ENCODE measurements at places on chromosomes 2 and 18.

GRCh38 chr2:143759455-143759854 is 630.2 kb downstream of the ARHGAP15 start:
- no peak for DNase-seq

- no peak for DNase-seq
Measured at GRCh38 chr18:24570716-24571115, 110.3 kb downstream of the HRH4 start.

DNA sequence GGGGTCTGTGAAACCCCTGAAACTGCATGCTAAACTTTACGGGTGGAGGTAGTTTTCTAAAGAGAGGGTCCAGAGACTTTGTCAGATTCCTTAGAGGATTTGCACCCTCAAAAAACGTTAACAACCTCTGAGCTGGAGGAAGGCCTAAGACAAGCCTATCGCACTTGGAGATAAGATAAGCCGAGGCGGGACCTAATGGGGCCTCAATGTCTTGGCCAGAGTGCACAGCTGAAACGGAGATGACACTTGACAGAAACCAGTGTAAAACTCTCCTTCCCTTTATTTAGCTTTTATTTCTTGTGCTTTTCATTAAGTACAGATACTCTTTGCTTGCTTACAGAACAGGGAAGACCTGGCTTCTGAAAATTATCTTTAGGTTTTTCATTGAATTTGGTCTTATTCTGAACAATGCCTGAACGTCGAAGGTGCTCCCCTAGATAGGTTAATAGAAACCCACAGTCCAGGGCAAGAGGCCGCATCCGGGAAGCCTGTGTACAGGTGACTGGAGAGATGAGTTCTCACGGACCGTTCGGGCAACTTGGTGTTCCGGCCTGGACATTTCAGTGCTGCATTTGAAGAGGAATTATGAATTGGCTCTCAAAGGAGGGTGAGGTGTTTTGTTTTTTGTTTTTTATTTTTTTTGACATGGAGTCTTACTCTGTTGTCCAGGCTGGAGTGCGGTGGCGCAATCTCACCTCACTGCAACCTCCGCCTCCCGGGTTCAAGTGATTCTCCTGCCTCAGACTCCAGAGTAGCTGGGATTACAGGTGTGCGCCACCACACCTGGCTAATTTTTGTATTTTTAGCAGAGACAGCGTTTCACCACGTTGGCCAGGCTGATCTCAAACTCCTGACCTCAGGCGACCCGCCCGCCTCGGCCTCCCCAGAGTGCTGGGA is 49.7 kb downstream of the SH3BP4 start:
- DNase-seq, result no peak

GRCh38 chr18:69401226-69401971 is 711 bp downstream of the DOK6 start:
- DNase-seq, result no peak

- DNase-seq, result no peak
Measured at GRCh38 chr18:55448420-55448819, 139.6 kb downstream of the TCF4 start.

- no peak for DNase-seq
Measured at GRCh38 chr2:44388877-44389276, 27.1 kb downstream of the CAMKMT start.

DNA sequence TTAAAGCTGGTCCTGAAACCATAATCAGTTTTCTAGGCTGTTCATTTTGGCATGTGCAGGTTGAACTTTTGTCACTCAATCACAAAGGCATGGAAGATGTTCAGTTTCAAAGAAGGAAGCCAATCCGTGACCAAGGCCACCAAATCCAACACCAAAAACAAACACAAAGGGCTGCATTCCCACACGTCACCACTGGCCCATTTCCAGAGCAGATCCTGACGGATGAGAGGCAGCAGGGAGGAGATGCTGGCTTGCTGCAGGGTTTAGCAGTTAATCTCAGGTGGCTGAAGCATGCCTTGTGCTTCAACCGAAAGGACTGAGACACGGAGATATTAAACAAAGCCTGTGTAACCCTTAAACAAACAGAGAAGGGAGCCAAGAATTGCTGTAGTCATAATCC is 191.9 kb upstream of the CTAGE1 start:
- no peak for DNase-seq

DNA sequence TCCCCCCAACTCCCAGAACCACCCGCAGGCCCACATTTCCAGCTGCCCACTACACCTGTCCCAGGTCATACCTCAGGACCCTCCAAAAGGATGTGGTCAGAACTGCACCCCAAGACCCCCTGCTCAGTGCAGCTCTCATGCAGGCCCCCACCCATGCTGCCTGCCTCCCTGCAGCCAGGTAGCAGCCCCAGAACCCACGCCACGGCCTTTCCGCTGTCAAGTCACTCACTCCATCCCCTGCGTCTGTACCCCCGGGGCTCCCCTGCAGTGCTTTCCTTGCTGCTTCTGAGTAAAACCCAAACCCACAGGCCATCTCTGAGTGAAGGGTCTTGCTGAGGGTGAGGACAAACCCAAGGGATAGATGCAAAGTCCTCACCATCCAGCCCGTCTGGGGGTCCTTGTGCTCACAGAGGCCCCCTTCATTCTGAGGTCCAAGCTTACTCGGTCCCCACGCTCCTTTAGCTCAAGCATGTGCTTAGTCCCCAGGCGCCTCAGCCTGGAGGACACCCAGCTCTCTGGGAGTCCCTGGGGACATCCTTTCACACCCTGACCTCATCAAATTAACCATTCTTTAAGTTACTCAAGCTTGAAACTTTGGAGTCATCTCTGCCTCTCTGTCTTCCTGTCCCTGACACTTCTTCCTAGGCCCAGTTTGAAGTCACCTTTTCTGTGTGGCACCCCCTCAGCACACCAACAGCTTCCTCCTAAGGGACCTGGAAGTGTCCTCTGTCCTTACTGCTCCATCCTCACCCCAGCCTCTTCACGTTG is 130.1 kb downstream of the SMAD7 start:
- no peak for DNase-seq

- no peak for DNase-seq
Measured at GRCh38 chr2:175855794-175856453, 146.1 kb downstream of the LNPK start.

DNA sequence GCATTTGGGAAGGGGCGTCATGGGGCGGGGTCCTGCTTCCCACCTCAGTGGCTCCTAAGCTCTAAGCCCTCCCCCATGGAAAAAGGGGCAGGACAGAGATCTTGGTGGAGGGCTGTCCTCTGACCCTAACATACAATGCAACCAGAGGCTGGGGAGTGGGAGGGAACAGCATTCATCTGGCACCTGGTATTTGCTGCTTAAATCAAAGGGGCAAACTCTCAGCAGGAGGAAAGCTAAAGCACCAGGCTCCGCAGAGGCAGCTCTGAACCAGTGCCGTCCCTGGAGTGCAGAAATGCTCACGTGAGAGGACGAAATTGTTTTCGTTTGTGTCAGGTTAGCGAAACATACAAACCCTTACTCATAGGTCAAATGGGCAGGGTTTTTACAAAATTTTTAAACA is 92.7 kb upstream of the PXDN start:
- DNase-seq, result no peak

- DNase-seq, result no peak
Measured at GRCh38 chr18:3875376-3875775, 425.4 kb downstream of the TGIF1 start.

GRCh38 chr18:63164396-63164795 is 155.2 kb downstream of the BCL2 start:
- DNase-seq, result no peak

DNA sequence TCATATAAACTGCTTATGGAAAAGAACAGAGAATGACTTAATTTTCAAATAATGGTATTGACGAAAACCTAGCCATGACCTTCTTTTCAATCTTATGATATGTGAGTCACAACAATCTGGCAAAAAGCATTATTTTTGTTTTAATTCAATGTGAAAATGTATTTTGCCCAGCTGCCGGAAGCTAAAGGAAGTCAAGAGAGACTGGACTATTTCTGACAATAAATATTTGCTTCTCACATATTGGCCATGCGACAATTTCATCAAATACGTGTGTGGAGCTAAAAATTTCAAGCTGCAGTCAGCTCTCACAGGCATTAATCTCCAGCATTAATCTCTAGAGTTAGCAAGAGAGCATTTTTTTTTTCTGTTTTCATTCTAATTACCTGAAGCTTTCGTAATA is 881.0 kb downstream of the CPS1 start:
- no peak for DNase-seq

DNA sequence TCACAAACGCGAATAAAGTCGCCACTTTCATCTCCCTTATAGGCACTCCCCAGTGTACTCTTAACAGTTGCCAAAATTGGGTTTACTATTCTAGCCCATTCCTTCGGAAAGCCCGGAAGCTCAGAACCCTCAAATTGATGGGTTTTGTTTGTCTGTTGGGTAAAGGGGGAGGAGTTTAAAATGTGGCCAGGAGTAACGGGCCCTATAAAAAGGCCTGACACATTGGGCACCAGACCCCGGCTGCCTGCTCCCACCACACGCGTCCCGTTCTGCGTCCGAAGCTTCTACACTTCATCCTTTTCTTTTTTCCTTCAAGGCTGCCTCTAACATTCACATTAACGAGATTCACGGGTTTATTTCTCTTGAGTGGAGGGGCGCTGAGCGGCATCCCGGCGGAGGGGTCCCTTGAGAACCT is 837 bp downstream of the NHEJ1 start:
- DNase-seq, result no peak

- DNase-seq, result no peak
Measured at GRCh38 chr2:78147466-78147865, 625.3 kb upstream of the LRRTM4 start.

DNA sequence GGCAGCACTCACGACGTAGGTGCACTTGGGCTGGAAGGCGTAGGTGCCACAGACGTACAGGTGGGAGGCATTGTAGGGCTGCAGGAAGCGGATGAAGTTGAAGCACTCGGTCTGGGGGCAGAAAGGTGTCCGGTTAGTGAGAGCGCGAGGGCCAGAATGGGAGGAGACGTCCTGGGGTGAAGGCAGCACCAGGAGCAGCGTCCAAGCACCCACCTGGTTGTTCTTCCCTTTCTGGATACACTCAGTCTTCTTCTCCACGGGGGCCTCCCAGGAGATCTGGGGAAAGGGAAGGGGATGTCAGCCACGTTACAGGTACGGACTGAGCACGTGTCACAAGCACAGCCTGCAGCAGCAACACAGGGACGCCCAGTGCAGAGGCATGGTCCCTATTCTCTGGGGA is 4.2 kb downstream of the SEMA4C start:
- no peak for DNase-seq

GRCh38 chr2:219902891-219903552 is 275.6 kb downstream of the SLC4A3 start:
- no peak for DNase-seq

GRCh38 chr2:180978903-180979748 is 1.3 kb upstream of the UBE2E3 start:
- no peak for DNase-seq

GRCh38 chr18:9562584-9562983 is 51.8 kb downstream of the PPP4R1 start:
- DNase-seq, result no peak

DNA sequence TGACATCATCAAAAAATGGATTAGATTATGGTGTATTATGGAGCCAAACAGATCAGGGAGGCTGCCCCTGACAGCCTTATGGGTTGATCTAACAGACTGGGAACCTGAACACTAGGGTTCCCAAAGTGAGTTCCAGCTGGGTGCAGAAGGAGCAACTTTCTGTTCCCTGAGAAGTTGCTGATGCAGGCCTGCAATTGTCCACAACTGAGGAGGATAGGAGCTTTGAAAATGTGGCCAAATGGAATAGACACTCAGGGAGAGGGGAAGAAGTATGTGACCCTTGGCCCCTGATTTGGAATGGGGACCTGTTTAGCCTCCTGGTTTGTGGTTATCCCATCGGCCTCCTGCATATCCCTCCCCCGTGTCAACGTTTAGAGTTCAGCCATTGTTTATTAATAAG is 262.2 kb upstream of the SKOR2 start:
- no peak for DNase-seq

DNA sequence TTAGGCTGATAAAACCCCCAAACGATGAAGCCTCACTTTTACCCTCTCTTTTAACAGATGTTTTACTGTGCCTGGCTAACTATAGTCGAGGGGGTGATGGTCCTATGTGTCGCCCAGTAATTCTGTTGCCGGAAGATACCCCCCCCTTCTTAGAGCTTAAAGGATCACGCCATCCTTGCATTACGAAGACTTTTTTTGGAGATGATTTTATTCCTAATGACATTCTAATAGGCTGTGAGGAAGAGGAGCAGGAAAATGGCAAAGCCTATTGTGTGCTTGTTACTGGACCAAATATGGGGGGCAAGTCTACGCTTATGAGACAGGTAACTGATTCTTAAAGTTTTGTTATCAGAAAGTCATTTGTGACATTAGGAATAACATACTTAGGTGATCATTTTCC is 20.4 kb downstream of the MSH6 start:
- DNase-seq, result no peak

- no peak for DNase-seq
Measured at GRCh38 chr2:64283641-64284361, 139.6 kb upstream of the PELI1 start.

DNA sequence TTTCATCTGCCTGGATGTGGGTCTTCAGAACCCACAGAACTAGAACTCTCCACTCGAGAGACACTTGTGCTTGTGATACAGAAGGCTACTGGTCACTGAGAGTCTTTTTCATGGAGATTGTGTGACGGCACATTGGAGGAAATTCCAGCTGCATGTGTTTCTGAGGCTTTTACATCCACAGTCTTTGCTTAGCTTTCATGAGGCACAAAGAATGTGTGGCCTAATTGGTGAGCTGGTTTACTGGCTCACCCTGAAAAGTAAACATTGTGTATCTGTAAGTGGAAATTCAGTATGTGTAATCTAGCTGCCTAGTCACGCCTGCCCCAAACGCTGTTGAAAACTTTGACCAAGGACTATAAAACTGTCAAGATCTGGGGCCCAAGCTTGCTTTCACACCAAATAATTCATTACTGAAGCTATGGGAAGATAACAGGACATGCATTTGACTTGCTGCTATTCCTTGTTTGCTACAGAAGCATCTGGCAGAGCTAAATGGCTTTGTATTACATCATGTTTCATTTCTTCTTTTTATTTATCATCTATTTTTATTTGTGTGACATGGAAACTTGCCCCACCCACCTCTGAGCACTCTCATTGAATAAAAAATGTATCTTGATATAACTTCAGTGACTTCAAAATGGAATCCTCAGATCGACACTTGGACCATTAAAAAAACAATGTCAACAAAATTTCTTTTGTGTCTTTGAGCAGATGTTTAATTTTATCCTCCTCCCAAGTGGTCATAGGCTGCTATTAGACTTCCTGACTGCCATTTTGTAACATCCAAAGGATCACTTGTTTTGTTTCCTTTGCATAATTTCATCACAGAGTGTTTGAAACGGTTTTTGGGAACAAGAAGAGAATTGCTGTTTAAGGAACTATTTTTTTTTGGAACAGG is 80.2 kb downstream of the EFEMP1 start:
- peak; percentile 97 for DNase-seq

- peak; percentile 74 for DNase-seq
Measured at GRCh38 chr2:99697811-99698568, 208.2 kb upstream of the REV1 start.

All from skeletal muscle cell (primary cell).